Kidney epithelial cell (primary cell): ENCODE measurements at places on chromosomes 2 and 18.

GRCh38 chr2:12071318-12071717 is 324.9 kb downstream of the LPIN1 start:
- no peak for DNase-seq

GRCh38 chr2:73488079-73488478 is 102.4 kb downstream of the ALMS1 start:
- DNase-seq, result no peak

DNA sequence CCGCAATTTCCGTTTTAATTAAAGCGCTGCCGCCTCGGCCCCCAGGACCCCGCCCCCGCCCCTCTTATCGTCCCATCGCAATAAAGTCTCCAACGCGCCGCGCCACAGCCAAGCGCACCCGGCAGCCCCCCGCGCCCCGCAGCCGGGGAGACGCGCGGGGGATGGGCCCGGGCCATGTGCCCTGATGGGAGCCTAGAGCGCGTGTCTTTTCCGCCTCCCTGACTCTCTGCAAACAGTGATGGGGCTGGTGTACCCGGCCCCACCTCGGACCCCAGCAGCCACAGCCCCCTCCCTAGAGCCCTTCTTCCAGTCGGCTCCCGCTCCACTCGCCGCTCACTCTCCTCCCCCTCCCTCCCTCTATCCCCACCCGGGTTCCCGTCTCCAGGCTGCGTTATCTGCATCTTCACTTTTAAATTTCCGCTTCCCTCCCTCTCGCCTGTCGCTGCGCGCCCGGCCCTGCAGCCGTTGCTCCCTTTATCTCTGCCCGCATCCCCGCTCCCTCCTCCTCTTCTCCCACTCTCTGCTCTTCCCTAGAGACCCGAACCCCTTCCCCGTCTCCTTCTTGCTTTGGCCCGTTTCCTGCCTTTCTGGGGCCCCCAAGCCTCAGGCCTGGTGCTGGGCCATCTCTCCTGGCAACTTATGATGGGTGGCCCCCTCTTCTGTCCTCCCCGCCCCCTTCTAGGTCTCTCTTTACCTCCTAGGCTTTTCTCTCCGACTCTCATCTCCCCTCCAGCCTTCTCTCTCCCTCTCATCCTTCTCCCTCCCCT is 524 bp upstream of the FEV start:
- DNase-seq, result no peak

DNA sequence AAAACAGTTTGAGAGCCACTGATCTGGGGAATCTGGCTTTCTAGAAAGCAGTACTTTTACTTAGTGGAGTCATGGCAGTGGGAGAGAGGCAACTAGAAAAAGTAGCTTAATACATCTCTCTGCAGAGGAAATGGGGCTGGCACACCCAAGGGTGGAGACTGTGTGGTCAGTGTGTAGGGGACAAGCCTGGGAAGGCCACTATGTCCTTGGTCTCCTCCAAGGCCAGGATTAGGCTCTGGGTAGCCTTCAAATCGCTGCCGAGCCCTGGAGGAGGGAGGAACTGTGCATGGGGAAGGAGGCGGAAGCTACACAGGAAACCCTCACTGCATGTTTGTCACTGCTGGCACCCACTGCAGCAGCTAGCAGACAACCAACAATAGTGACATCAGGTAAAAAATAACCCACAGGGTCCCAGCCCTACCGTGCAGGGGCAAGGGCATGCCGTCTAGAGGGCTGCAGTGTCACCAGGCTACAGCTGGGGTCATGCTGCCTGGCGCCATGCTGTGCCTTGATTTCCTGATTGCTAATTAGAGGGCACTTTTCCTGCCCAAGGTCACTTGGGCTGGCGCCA is 34.8 kb downstream of the LBH start:
- DNase-seq, result no peak

DNA sequence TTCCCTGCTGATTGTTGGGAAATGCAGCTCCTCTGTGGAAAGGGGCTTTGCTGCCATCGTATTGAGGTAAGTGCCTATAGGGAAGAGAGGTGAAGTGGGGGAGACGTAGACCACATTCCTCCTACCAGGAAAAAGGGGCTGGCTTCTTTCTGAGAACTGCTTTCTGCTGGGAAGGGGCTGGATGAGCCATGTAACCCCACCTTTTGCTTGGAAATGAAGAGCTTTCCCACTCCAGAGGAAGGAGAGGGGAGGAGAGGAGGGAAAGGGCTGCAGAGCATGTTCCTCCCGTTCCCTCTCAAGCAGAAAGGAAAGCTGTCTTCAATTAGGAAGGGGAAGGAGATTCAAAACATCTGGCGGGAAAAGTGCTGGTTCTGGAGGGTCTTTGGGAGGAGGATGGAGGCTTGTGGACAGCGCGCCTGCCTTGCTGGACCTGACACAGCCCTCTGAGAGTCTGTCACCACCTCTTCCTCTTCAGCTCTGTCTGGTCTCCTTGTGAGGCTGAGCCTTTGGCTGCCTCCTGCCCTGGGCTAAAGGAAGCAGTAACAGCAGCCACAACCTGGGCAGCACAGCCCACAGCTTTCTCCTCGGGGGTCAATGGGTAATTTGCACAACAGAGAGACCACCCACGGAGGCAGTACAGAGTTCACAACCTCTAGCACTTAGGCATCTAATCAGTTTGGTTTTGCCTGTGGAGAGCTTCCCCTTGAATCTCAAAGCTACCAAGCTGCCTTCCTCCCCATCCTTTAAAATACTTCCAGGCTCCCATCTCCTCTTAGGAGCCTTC is 410.0 kb upstream of the TNP1 start:
- no peak for DNase-seq

GRCh38 chr2:3285901-3286645 is 91.5 kb downstream of the EIPR1 start:
- no peak for DNase-seq

GRCh38 chr18:7590826-7591560 is 23.9 kb downstream of the PTPRM start:
- no peak for DNase-seq

DNA sequence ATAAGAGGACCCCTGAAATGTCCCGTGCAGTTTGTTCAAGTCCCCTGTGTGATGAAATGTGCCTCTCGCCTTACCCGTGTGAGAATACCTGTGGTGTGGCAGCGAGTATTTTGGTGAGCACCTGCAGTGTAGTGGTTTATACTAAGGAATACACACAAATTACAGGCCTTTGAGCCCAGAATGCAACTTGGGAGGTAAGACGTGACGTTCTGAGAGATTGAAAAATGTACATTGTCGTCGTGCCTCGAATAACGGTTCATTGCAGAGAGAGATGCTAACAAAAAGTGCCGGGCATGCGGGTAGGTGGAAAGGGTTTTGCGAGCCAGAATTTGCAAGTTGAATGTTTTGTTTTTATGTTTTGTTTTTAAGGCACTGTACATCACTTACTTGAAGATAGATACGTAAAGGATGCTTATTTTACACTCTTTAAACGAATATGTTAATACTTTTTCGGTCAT is 867 bp downstream of the RBBP8 start:
- no peak for DNase-seq

- DNase-seq, result no peak
Measured at GRCh38 chr2:85291425-85292023, 36.3 kb downstream of the TGOLN2 start.

DNA sequence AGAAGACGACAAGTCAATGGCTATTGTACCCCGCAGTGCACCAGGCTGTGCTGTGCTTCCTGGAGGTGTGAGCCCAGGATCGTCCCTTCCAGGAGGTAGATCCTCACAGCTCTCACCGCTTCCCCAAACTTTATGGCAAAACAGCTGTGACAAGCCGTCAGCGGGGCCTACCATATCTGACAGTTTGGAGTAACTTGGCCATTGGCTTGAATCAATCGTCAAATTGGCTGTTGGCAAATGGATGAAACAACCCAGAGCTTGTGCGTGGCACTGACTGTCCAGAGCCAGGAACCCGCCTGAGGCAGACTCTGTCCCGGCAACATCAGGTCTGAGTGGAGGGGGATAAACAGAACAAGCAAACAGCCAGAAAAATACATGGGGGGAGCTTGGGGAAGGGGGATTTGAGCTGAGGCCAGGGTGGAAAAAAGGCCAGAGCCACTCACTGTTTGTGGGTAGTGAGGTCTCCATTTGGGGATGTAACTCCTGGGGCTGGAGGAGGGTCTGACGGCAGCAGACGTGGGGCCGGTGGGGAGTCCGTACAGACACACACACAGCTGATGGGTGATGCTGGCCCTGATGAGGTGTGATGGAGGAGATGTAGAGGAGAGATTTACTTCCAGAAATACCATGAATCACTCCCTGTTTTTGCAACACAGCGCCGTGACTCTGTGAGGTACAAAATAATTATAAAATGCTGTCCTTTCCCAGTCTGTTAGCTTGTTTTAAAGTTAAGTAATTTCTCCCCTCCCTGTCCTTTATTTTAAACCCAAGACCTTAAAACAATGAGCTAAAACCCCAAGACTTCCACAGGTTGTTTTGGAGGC is 174.8 kb downstream of the TWIST2 start:
- no peak for DNase-seq

DNA sequence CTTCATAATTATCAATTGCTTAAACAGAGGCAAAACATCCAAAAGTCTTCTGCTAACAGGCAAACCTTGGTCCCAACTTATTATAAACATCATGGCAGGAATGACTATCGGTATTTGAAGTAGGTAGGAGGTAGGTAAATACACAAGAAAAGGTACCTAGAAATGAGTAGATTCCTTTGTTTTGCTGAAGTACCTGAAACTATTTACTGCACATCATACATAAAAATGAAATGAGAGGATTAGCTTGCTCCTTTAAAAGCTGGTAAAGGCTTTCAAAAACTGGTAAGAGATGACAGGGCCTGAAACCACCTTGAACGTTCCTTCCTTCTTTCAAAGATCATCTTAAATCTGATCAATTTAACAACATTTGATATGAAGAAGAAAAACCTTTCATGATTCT is 55.2 kb upstream of the MAPRE2 start:
- DNase-seq, result no peak

- DNase-seq, result no peak
Measured at GRCh38 chr18:3857544-3857943, 407.6 kb downstream of the TGIF1 start.

DNA sequence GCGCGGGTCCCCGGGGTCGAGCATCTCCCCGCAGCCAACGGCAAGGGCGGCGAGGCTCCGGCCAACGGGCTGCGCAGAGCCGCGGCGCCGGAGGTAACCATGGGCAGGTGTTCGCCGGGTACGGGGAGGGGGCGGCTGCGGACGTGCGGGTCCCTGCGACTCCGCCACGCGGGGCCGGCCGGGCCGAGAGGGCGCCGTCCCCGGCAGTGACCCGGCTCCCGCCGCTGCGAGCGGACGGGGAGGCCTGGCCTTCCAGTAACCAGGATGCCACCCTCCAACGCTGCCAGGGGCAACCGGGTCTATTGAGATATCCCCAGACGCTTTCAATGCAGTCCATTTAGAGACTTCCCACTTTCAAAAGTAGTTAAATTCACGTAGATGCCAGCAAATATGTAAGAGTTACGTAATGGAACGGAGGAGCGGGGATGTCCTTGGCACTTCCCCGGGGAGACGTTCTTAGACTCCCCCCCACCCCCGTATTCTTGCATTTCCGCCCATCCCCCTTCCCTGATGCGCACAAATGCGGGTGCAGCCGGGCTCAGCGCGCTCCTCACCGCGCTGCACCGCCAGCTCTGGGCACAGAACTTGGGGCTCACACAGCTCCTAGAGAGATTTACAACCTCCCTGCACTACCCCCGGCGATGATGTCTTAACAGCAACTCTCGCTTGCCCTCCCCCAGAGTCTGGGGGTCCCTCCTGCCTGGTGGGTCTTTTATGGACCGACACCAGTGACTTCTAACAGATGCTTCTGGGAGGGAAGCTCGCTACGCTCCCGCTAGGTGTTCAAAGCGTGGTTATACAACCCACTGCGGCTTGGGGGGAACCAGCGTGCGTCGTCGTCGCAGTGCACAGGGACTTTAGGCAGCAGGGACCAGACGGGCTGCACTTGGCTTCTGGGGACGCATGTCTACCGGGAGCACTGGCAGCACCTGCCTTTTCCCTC is 657 bp downstream of the SGPP2 start:
- DNase-seq, result no peak

DNA sequence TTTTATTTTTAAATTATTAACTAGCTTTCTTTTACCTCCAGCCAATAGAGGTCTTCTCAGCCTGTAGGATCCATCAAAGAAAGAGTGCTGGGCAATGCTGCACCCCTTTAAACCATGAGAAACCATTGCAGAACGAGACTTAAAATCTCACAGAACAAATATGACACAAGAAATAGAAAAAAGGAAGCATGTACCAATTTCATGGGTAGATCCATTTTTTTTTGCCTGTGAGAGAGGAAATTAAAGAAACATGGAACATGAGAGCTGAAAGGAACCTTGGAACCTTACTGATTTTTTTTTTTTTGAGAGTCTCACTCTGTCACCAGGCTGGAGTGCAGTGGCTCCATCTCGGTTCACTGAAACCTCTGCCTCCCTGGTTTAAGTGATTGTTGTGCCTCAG is 14.0 kb downstream of the HRH4 start:
- DNase-seq, result no peak

- DNase-seq, result no peak
Measured at GRCh38 chr2:191864628-191865374, 17.9 kb upstream of the CAVIN2 start.

DNA sequence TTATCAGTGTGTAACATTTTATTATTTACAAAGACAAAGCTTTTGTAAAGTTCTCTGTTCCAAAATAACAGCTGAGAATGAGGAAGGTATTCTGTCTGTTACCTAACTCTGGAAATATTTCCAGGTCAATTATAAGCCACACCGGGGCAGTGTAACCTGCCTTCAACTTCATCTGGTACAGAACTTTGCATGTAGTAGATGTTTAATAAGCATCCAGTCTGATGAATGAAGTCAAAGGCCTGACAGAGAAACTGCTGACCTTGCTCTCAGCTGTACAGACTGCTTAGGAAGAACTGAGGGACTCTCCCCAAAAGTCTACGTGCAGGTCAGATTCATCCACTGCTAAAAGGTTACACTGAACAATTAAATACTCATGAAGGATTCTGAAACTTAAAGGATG is 43.3 kb downstream of the WDFY1 start:
- no peak for DNase-seq

DNA sequence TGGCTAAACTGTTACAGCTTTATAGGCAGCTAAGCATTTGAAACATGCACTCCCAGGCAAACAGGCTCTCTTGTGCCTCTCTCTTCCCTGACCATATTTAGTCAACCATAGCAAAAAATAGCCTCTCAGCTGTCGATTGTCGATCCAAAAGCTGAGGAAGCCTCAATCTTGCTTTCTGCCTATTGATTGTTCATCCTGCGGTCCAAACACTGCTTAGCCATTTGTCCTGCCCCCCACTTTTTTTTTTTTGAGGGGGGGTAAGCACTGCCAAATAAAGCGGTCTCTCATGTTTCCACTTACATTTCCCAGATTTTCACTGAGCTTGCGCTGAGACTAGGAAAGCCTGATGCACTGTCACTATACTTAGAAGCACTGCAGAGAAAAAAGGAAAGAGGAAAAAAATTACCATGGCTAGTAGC is 90.8 kb downstream of the MIB1 start:
- DNase-seq, result no peak

- DNase-seq, result no peak
Measured at GRCh38 chr2:121479882-121480522, 50.7 kb upstream of the RNU4ATAC start.

GRCh38 chr18:76710646-76711520 is 111.5 kb upstream of the ZNF236 start:
- no peak for DNase-seq
